Thyroid gland (tissue), 4 donors: ENCODE measurements at places on chromosomes 4 and X. TPM values are rescaled to one million over a fixed set of nuclear protein-coding genes. Genes with fewer than 3 reads are reported as not detected.

GAGE12H gene
- total RNA-seq, result not detected

DNA sequence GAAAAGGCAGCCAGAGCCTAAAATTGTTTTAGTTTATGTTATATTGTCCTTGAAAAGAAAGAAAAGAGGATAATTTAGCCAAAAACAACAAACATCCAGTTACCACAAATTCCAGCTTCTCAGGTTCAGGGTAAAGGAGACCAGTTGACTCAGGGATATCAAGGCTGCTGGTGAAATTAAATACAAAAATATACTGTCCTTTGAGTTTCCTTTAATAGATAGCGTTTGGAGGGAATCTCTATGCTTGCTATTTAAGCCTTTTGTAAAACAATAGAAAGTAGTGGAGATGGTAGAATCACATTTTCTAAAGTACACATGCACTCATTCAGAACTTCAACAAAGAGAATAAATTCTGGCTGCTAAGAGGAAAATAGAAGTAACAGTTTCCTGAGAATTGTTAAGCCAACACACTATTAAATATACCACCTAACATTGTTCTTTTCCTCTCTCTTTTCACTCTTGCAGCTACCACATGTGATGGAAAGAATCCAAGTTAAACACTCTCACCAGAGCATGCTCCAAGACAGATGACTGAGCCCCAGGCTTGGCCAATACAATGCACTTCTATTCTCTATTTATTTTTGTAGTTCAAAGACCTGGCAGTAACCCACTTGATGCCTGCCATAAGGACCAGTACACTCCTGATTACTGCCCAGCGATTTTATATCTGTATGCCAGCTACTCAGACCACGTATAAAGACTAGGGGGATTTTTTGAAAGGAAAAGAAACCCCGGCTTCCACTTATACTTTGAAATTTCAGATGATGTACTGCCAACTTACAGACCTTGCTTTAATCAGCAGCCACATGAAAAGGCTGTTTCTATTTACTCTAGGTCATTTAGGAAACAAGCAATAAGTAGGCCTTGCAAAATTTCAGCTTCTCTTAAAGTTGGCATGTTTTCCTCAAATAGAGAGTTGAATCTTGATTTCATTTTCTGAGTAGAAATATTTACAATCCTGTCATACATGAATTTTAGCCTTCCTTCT is 756.9 kb downstream of the FAT4 start:
- peak; percentile 60 for DNase-seq

FLNA gene
- 143 TPM for total RNA-seq

CDX4 gene
- total RNA-seq, result not detected

DNA sequence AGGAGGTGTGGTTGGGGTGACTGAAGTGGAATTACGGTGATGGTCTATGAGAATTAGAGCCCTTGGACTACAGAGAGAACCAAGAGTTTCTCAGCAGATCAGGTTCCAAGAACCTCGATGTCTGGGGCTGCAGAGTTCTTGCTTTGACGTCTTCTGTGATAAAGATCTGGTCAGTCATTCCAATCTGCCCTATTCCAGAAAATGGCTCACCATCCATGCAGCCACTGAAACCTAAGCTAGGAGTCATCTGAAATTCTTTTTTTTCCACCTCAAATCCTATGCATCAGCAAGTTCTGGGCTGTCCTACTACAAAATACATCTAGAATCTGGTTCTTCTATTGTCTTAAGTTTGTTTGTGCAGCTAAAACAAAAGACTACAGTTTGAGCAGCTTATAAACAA is 254.4 kb upstream of the PGRMC2 start:
- no peak for DNase-seq

APLN gene
- total RNA-seq, result 0.20 TPM

MGAT4D gene
- not detected for total RNA-seq

- no peak for DNase-seq
Measured at GRCh38 chr4:96035727-96036126, 195.8 kb downstream of the PDHA2 start.

GRCh38 chr4:6986781-6987587 is 56.2 kb upstream of the TADA2B start:
- DNase-seq, result peak; percentile 95

SLITRK4 gene
- 3.2 TPM for total RNA-seq

SLAIN2 gene
- 40.8 TPM for total RNA-seq

- no peak for DNase-seq
Measured at GRCh38 chrX:155333544-155334100, 792 bp downstream of the CLIC2 start.
